ENCODE measurements at places on chromosomes 12 and 14.

- DNase-seq: no peak
Observed at GRCh38 chr12:49357103-49357678, 10.1 kb upstream of the SPATS2 start.

GRCh38 chr14:53389202-53389601, 236.1 kb upstream of the DDHD1 start:
- no peak for DNase-seq

GRCh38 chr12:81332054-81332453, 254.2 kb downstream of the ACSS3 start:
- no peak for DNase-seq

DNA sequence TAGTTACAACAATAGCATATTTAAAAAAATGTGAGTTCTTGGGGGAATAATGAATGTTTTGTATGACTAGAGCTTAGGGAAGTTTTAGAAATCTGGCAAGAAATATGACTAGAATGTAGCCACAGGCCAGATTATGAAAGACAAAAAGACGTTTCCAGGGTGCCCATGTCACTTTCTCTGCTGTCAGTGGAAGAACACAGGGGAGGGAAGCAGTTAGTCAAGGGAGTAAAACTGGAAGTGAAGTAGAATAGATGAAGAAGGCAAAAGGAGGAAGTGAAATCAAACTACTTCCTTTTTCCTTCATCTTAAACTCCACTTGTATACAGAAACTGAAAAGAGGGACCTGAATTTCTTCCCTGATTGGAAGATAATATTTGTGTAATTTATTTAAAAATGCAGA, 81.2 kb upstream of the ATP2B1 start:
- DNase-seq: no peak

GRCh38 chr14:54362759-54363437, 33.9 kb upstream of the CDKN3 start:
- no peak for DNase-seq

- no peak for DNase-seq
Observed at GRCh38 chr14:61372842-61373555, 51.6 kb downstream of the PRKCH start.

DNA sequence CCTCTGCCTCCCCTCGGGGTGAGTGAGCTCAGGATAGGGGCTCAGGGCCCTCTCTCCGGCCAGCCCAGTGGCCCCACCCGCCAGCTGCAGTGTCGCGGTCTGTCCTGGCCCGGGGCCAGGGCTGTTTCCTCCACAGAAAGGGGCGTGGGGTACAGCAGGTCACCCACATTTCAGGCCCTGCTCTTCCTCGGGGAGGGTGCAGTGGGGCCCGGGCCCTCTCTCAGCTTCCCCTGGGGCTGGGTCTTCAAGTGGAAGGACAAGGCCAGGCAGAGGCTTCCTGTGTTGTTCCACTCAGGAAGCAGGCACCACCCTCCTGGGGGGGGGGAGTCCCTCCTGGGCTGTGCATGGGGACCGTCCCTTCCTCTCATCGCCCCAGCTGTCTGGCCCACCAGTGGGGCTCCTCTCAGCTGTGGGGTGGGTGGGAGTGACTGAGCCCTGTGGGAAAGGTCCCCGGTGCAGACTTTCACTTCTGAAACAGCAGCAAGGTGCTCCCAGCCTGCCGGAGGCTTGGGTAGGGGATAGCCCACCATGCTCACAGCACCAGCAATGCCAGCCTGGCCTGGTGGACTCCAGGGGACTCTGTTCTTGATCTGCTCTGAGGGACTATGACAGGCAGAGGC, 3.7 kb downstream of the GPR132 start:
- DNase-seq: no peak

GRCh38 chr14:32697114-32697513, 241.6 kb upstream of the NPAS3 start:
- no peak for DNase-seq

GRCh38 chr14:68824517-68825347, 31.9 kb upstream of the ZFP36L1 start:
- no peak for DNase-seq

Measured in activated CD8-positive, alpha-beta memory T cell treated with anti-CD3 and anti-CD28 coated beads for 1 hour (primary cell).